ENCODE measurements at places on chromosomes 12 and 14. TPM values are rescaled to one million over a fixed set of nuclear protein-coding genes. Genes with fewer than 3 reads are reported as not detected.

The CELA1 gene
- total RNA-seq: not detected

The KRT72 gene
- total RNA-seq: not detected

The TSPAN8 gene
- not detected for total RNA-seq

The TIGAR gene
- total RNA-seq: 43.9 TPM

The CLEC4C gene
- total RNA-seq: not detected

All from A549 treated with DMSO at 1 μM for 4 hours (cell line).